ENCODE measurements at places on chromosomes 12 and 14.

DNA sequence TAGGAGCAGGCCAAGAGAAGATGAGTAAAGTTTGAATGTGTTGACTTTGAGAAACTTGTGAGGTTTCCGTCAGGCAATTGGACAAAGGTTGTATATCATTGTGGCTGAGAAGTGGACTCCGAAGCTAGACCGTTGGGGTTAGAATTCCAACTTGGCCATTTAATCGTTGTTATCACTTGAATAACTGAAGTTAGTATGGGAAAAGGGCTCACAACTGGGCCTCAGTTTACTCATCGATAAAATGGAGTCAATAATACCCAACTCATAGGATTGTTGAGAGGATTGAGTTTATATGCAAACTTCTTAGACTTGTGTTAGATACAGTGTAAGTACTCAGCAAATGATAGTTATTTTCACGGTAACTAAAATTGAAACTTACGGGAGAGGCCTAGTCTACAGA, 846 bp downstream of the SLIRP start:
- no peak for DNase-seq

DNA sequence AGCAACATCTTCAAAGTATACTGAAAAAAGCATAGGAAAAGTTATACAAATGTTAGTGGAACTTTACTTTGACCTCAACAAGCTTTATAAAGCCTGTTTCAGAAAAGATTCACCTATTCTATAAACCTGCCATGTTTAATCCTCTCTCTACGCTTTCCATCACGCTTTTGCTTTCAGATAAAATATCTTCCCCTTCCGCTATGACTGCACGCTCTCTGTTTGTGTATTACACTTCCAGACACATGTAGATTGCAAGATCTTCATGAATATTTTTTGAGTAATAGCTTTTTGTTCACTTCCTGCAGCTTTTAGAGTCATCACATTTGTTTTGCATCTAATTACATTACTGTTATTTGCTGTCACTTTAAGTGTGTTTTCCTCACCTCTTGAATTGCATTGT, 271.4 kb downstream of the RASSF9 start:
- DNase-seq, result no peak

- no peak for DNase-seq
These were observed 4.3 kb downstream of the SIVA1 start for GRCh38 chr14:104757238-104757585.

DNA sequence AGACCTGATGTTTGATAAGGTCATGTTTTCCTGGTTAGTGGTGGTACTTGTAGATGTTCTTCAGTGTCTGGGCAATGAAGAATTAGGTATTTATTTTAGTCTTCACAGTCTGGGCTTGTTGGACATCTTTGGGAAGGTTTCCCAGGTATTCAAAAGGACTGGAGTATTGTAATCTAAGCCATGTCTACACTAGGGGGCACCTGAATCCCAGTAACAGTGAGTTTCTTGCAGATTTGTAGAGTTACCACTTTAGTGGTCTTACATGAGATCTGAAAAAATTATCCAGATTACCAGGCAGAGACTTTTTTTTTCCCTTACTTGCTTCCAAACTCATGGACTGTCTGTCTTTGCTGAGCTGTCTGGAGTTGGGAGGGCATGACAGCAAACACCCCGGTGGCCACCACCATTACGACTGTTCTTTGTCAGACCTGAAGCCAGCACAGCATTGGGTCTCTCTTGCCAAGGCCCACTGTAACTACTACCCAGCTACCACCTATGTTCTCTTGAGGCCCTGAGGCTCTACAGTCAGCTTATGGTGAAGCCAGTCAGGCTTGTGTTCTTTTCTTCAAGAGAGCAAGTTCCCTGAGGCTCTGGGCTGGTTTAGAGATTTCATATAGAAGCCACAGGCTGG, 820.7 kb upstream of the FBXO33 start:
- no peak for DNase-seq

DNA sequence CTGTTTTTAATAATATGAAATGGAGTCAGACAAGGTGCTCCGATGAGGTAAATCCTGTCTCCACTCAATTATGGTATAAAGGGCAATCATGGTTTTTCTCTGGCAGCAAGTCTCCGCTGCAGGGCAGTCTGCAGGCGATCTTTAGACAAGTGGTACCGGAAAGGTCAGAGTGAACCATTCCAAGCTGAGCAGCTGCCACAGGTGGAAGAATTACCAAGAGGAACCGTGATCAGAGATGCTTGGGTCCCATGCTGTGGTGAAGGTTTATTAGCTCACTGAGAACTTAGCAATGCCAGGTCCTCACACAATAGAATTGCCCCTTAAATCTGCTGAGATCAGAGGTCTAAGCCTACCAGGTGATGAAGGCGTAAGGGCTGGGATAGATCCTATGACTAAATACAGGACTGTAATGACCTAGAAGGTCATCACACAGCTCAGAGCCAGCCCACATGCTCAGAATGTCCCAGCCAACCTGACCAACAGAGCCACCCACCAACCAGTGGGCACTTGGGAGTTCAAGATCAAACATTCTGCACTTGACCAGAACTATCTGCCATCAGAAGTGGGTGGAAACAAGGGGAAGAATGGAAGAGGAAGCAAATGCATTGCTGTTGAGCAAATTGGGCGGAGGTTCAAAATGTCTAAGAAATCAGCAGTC, 175.2 kb upstream of the BCL2L14 start:
- DNase-seq, result no peak

GRCh38 chr14:44438221-44438620, 68.9 kb downstream of the FSCB start:
- DNase-seq, result no peak

GRCh38 chr14:24982472-24983155, 67.3 kb downstream of the STXBP6 start:
- DNase-seq, result peak; percentile 18

DNA sequence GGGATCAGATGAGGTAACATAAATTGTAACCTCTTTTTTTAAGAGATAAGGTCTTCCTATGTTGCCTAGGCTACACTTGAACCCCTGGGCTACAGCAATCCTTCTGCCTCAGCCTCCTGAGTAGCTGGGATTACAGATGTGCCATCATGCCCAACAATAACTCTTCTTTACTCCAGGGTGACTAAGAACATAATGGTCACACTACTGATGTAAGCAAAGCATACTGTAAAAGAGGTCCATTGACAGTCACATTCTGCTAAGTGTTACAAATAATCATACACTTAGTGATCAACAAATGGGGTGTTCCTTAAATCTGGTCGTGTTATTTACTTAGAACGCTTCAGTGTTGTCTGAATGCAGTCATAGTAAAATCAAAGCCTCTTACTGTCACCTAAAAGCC, 68.9 kb downstream of the EPS8 start:
- DNase-seq, result no peak

DNA sequence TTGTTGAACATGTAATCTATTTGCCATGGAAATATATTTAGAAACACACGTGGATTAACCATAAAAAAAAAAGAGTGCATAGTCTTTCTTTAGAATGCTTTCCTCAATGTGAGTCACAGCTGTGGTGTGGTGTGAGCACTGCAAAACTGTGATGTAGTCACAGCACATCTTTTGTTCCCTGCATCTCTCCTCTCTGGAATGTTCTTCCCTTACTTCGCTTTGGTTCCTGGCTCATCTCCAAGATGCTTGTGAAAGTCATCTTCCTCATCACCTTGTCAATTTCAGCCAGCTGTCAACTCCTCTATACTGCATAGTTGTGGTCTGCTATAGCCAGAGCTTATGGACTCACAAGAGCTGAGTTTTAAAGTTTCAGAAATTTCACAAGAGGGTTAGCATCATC, 60.2 kb downstream of the STAB2 start:
- DNase-seq, result peak; percentile 7

- DNase-seq, result no peak
These were observed 45.8 kb upstream of the MYL2 start for GRCh38 chr12:110966081-110966760.

DNA sequence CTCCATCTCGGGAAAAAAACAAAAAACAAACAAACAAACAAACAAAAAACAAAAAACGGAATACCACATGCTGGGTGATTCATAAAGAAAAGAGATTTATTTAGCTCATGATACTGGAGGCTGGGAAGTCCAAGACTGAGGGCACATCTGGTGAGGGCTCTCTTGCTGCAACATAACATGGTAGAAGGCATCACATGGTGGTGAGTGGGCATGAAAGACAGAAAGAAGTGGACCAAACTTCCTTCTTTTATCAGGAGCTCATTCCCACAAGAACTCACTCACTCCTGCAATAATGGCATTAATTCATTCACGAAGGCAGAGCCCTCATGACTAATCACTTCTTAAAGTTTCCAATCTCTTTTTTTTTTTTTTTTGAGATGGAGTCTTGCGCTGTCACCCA, 8.0 kb upstream of the LGMN start:
- DNase-seq, result no peak

DNA sequence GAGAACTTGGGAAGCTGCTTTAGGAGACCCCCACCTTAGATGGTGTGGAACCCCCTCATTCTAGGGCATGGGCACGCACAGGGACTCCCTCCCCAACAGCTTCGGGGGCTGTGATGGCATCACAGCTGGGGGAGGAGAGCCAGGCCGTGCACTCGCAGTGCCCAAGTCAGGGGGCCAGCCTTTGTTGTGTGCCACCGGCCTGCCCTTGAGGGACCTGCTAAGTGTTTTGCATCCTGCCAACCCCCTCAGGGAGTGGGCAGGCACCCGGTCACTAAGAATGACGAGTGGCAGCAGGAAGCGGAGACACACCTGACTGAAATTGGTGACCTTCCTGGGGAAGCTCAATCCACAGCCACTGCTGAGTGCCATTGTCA, 334.9 kb upstream of the SFSWAP start:
- no peak for DNase-seq

GRCh38 chr14:103882503-103883262, 35.3 kb upstream of the PPP1R13B start:
- DNase-seq, result no peak

DNA sequence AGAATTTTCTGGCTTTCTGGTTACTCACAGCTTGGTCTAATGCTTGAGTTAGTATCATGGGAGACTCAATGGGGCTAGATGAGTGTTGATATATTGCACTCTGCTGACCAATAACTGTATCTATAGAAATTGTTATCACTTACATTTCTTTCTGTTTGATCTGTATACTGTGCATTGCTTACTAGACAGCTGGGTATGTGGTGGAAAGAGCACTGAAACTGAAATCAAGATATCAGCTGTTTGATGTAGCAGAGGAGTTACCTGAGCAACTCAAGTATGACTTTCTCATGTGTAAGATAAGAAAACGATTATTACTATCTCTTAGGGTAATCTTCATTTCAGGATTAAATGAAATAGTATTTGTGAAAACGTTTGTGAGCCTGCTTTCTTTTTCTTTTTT, 183.0 kb downstream of the SLC15A5 start:
- no peak for DNase-seq

DNA sequence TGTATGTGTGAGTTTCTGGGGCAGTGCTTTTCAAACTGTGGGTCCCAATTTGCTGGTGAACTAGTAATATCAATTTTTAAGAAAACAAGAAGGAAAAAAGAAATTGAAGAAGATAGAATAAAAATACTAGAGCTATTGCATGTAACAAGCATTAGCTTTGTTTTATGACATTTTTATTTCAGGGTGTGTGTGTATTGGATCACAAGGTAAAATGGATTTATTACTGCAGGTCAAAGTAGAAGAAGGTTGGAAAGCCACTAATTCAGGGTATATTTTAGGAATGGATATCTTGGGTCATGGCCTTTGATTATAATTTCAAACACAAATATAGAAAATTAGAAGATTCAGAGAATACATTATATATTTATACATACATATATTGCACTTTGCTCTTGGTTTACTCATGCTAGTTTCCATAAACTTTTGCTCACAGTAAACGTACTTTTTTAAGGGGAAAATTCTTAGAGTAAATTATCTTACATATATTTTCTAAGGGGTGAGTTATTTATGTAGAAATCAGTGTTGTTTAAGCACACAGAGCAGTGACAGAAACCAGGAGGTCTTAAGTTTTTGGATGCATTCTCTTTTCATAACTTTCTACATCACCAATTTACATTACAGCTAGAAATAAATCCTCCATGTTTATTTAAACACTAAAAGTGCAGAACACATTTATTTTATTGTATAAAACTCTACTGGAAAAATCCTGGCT, 34.5 kb upstream of the PPM1A start:
- DNase-seq, result no peak

DNA sequence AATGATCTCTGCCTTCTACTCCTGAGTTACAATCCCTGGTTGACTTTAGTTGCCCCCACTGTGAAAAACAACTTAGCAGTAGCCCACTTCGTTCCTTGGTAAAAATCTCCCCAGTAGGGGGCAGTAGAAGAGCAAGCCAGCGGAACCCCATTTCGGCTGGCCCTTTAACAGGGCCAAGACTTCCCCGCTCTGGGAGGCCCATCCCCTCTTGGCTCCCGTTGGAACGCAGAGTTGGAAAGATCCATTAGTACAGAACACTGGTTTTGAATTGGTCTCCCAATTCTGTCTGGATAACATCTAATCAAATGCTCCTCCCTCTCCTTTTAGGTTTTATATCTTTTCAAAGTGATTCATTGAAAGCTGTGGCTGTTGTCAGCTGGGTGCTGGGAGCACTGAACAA, 1133.3 kb downstream of the BCL11B start:
- DNase-seq, result peak; percentile 29

DNA sequence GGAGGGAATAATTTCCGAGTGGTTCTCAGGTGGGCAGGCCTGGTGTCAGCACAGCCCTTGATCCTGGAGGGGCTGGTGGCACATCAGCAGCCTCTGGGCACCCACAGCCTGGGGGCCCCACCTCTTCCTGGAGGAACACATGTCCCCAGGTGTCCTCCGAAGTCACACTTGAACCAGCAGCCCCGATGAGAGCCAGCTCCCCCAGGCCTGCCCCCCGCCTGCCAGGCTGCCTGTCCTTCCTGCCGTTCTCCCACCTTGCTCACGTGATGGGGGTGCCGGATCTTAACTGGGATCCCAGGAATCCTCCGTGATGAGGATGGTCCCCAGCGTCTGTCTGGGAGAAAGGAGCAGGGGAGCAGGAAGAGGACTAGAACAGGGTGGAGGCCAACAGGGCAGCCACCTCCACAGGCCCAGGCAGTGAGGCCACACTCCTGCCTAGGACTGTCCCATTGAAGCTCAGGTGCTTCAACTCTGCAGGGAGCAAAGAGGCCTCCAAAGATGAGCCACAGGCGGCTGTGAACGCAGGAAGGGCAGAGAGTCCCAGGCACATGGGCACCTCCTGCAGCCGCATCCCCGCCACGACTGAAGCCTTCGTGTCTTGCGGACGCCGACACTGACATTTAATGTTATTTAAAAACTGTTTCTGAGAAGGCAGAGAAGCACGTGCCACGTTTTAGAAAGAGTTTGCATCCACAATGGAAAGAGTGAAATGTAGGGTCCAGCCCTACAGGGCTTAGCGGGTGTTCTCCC, 77.5 kb downstream of the GALNT9 start:
- no peak for DNase-seq

Measured in SW480 (cell line).